ENCODE measurements at places on chromosomes 3 and 15.

DNA sequence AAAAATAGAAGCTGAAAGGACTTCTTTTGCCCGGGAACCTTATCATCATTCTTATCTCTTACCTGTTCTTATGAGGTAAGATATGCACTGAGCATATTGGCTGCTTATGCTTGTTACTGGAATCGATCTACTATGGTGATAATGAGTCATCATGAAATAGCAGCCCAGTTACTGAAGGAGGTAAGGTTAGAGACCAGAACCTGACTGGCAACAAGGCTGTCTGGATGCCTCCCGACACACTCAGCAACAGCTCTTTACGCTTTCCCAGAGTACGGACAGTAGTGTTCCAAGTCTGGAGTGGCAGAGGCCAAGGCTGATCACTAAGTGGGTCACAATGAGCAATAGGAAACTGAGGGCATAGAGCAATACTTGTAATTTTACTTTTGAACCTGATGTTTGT lies 314.1 kb downstream of the NLGN1 start:
- no peak for DNase-seq

- no peak for DNase-seq
Measured at GRCh38 chr3:82814660-82815059, 1053.2 kb upstream of the GBE1 start.

DNA sequence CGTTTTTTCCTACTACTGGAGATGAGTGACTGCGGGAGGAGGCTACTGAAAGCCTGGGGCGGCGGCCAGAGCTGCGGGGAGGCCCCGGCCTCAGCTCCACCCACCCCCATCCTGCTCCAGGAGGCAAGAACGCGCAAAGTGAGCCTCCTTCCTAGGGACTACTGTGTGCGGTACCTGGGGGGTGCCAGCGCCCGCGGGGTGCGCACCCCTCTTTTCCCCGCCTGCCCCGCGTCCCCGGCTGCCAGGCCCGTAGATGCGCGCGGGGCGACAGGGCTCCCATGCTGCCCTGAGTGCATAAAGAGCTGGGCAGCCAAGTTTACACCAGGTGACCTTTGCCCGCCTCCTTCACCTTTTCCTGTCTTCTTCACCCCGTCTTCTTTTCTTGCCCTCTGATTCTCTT lies 2.5 kb upstream of the USF3 start:
- no peak for DNase-seq

- no peak for DNase-seq
Measured at GRCh38 chr3:64158334-64158733, 66.9 kb downstream of the PRICKLE2 start.

GRCh38 chr3:198113206-198114053 lies 153.4 kb downstream of the LMLN start:
- no peak for DNase-seq

GRCh38 chr15:77144026-77144425 lies 73.1 kb upstream of the TSPAN3 start:
- peak; percentile 42 for DNase-seq

DNA sequence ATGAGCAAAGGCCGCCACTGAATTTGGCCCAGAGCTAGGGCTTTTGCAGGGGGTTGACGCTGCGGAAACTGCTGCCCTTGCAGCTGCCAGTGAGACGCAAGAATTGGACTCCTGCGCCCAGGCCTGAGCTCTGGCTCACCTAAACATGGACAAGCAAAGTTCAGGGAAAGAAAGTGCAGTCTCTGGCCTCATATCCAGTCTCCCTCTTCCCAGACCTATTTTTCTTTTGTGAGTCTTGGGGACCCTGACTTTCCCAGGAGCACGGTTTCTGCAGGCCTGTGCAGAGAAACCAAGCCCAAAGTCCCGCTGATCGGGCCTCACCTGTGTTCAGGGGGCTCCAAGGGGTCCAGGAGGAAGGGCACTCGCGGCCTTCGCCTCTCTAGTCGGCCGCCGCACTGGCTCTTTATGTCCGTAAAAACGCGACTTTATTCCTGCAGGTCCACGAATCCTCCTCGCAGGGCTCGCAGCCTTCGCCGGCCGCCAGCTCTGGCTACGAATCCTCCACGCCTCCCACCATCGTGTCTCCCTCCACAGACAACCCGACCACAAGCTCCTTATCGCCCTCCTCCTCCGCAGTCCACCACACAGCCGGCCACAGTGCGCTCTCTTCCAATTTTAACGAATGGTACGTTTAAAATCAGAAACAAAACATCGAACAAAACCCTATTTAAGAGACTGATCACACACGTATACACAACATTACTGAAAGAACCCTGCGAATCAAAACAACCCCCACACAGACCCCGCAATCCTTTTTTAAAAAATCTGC lies 3.9 kb downstream of the ZIC1 start:
- DNase-seq, result no peak

- DNase-seq, result peak; percentile 52
Measured at GRCh38 chr3:189132231-189132671, 39.5 kb upstream of the TPRG1 start.

DNA sequence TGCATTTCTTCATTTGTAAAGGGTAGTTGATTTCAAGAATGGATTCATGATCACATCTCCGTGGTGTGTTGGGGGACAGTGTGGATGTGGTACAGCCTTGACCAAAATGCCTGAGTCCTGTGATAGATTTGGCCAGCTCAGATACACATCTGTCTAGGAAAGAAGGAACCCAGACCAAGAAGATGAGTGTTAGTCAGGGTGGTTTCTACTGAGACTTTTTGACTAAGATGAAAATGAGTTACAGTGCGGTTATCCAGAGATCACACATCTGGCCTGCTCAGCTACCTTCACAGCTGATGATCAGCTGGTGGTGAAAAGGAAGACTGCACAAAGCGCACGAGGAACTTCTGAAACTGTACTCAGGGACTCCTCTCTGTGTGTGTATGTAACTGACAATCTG lies 68.0 kb downstream of the FNDC3B start:
- no peak for DNase-seq

DNA sequence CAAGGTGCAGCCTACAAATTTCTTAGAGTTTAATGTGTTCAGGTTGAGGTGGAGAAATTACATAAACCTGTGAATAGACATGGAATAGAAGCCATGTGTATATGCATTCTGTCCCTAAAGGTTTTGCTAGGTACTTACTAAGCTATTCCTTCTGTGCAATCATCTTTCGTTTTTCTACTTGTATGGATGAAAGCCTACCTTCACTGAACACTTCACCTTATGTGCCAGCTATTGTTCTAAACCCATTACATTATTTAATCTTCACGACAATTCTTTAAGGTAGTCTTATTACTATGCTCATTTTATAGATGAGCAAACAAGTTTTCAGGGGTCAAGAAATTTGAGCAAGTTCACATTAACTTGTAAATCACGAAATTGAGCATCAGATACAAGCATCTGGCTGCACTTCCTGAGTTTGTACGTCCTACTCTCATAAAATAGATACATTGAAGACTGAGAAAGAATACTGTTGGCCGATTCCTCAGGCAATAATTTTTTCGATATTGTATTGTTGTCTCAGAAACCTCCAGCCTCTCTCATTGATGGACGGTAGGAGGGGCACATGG lies 635 bp upstream of the RCN2 start:
- DNase-seq, result no peak

- no peak for DNase-seq
Measured at GRCh38 chr3:141051443-141052200, 475 bp downstream of the SPSB4 start.
